ENCODE measurements at places on chromosomes 5 and 9.

- no peak for DNase-seq
Measured at GRCh38 chr5:150138551-150139265, 16.9 kb downstream of the PDGFRB start.

GRCh38 chr9:114131808-114132549, 23.4 kb upstream of the COL27A1 start:
- DNase-seq, result no peak

GRCh38 chr5:157167214-157167621, 1.2 kb upstream of the GARIN3 start:
- DNase-seq, result no peak

DNA sequence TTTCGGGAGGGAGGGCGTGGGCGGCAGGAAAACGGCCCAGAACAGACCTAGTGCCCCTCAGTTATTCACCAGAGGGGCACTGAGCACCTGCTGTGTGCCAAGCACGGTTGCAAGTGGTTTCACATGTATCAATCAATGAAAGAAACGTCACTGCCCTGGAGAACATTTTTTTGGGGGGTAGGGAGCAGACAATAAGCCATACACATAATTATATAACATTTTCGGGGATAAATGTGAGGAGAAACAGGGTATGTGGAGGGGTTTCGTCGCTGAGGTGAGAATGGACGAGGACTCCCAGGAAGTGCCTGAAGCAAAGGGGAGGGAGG, 444 bp upstream of the ZNF354A start:
- no peak for DNase-seq

DNA sequence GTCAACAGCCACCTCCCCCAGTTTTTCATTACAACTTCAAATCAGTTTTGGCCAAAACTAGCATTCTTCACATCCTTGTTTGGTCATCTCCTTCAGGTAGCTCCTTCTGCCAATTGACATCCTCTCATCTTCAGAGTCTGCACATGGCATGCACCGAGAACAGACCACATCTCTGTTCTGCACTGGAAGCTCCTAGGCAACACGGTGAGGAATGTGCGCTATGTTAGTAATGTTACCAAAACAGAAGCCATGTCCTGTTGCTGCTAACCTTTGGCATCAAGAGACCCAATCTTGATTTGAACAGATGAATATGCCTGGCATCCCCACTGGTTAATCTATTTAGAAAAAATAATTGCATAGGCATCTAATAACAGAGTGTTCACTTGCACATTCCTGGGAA, 5.1 kb upstream of the HK3 start:
- DNase-seq, result no peak

- DNase-seq, result no peak
Measured at GRCh38 chr9:20302197-20302596, 320.1 kb downstream of the MLLT3 start.

DNA sequence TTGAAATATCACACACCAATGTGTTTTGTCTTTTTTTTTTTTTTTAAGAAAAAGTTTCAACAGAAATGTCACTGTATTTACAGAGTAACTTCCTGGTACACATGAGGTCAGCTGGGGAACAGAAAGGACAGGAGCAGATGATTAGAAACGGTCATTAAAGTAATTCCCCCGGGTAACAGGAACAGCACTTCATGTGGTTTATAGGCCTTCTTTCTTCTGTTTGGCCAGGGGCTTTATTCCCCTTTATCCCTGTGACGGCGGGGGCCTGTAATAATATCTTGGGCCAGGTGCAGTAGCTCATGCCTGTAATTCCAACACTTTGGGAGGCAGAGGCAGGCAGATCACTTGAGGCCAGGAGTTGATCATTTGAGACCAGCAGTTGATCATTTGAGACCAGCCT, 30.5 kb upstream of the MSH3 start:
- DNase-seq, result no peak

DNA sequence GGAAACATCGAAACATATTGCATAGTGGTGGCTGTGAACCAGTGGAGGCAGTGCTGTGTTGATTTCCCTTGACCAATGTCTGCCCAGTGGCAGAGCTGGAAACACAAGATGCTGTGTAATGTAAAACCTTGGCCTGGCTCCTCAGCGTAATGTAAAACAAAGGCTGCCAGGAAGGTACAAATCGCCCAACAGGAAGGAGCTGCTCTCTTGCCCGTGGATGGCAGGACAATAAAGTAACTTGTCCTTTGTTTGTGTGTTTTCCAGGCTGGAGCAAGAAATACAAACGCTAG, 143.4 kb downstream of the PALM2AKAP2 start:
- DNase-seq, result no peak

GRCh38 chr5:33885679-33886078, 6.1 kb downstream of the ADAMTS12 start:
- DNase-seq, result no peak

DNA sequence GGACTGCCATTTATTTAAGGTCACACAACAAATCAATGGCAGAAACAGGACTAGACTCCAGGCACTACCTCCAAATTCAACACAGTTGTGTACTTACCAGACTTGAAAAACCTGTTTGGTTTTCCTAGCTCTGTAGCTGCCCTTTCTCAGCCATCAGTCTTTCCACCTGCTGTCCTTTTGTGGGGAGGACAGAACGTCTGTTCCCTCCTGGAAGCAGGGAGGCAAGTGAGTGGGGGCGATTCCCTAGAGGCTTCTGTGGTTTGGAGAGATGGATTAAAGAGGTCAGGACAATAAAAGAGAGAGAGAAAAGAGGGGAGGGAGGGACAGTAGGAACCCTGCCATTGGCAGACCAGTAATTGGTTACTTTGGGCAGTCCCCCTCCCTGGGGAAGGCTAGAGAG, 14.7 kb downstream of the ASTN2 start:
- DNase-seq, result no peak

GRCh38 chr5:76606701-76607100, 16.5 kb downstream of the F2RL2 start:
- DNase-seq, result no peak

- DNase-seq, result no peak
Measured at GRCh38 chr5:81630684-81631083, 120.2 kb downstream of the SSBP2 start.

- DNase-seq, result no peak
Measured at GRCh38 chr5:84032324-84032723, 311.7 kb upstream of the HAPLN1 start.

DNA sequence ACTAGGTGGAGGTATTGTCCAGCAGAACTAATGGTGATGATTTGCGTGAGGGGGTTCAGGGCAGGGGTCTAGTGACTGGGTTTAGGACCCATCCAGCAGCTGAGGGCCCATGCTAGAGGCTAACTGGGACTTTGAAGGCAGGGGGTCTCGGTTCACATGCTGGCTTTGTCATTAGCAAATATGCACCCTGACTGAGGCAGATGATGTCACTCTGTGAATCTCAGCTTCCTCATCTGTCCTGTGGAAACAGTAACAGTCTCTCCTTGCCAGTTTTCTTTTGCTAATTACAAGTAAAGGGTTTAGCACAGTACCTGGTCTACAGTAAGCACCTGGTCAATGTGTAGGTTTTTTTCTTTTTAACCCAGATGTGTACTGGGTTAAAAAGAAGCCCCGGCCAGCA, 5.2 kb downstream of the SH2D3C start:
- DNase-seq, result no peak

DNA sequence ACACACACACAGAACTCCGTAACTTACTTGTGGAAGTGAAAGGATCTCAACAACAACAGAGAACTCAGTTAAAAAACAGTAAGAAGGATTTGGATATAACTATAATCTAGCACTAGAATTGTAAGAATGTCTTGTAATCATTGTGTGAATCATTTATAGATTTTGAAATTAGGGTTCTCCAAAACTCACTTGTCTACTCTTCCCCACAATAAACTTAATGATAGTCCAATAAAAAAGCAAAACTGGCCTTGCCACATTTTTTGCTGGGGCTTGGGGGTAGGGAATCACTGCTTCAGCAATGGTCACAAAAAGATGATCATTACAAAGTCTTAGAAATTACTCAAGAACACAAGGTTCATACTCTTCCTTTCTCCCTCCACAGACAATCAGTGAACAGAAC, 8.8 kb downstream of the TBCA start:
- no peak for DNase-seq

DNA sequence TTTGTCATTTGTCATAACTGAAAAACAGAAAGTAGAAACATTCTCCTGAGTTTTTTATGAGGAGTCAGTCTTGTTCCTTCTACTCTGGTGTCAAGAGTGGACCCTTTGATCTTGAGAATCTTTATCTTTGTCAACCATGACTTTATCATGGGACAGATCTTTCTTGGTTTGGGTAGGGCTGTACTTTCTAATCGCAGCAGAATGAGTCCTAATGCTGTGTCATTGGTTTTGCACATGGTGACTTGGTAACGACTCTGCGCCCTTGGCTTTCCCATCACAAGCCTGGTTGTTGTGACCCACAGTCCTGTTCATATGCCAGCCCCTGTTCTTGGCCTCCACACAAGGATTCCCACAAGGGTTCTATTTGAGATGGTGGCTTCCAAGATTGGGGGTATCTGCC, 45.6 kb downstream of the AOPEP start:
- DNase-seq, result no peak

DNA sequence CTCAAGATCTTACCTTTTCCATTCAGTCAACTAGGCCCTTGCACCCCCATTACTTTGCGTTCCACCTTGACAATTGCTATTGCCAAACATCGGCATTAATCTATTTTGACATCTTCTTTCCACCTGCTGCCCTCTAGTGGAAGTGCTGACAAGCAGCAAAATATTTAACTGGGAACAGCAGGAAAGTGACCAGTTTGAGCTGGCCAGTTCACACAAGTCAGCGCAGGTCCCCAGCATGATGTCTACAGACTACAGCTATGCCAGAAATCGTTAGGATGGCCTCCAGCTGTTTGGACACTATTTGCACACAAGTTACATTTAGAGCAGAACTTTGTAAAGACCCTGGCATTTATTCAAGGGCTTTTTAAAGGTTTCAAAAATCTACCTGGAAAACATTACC, 160.1 kb downstream of the GHR start:
- no peak for DNase-seq

GRCh38 chr9:21660976-21661375, 141.5 kb upstream of the MTAP start:
- no peak for DNase-seq

- no peak for DNase-seq
Measured at GRCh38 chr9:132238026-132238972, 76.4 kb downstream of the NTNG2 start.

GRCh38 chr9:37037503-37038301, 3.6 kb upstream of the PAX5 start:
- no peak for DNase-seq

- DNase-seq, result no peak
Measured at GRCh38 chr5:102654559-102655349, 100.4 kb upstream of the PAM start.

- DNase-seq, result no peak
Measured at GRCh38 chr5:56649569-56649968, 165.8 kb upstream of the MAP3K1 start.

DNA sequence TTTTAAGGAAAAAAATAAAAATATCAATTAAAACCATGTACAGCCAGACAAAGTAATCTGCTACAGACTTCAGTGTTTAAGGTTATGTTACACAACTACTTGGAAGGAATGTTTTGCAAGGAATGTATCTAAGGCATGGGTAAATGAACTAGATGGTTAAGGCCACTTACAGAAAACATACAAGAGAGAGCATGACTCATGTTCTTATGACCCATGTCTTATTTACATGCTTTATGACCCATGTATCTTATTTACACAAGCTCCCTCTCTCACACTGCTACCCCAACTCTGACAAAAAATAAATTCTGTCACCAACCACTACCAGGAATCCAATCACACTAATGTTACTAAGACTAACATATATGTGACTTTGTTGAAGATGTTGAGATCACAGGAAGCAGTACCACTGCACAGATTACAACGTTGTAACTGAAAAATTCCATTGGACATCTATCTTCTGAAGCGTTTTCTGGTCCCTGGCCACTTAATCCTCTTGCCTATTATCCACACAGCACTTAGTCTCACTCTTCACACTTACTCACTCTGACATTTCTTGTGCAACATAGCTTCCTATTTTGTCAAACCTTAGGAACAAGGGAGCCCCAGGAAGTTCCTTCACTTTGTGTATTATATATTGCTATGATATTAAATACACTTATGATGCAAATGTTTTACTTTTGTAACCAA, 1630.1 kb upstream of the C9orf72 start:
- no peak for DNase-seq

GRCh38 chr5:84303315-84303714, 81.4 kb downstream of the EDIL3 start:
- DNase-seq, result no peak

DNA sequence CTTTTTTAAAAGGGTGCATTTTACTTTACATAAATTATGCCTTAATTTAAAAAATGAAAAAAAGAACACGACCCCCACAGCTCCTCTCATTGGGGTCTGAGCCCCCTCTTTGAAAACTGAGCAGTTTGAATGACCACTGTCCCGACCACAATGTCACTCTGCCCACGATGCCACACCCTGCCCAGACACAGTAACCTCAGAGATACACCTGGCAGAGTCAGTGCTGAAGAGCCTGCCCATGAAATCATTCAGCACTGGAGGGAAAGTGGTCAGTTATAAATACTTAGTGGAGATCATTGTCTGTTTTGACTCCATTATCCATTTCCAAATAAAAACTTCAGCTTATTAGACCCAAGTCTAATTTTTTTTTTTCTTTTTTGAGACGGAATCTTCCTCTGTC, 49.3 kb downstream of the DNAJC21 start:
- DNase-seq, result no peak

GRCh38 chr5:98656796-98657195, 116.7 kb upstream of the RGMB start:
- DNase-seq, result no peak

DNA sequence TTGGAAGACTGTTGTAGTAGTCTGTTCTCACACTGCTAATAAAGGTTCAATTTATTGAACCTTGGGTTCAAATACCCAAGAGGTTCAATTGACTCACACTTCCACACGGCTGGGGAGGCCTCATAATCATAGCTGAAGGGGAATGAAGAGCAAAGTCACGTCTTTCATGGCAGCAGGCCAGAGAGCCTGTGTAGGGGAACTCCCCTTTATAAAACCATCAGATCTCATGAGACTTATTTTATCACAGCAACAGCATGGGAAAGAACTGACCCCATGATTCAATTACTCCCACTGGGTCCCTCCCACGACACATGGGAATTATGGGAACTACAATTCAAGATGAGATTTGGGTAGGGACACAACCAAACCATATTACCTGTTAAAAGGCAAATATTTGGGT, 268.2 kb downstream of the TMEM167A start:
- no peak for DNase-seq

- no peak for DNase-seq
Measured at GRCh38 chr5:76583163-76584047, 39.8 kb downstream of the F2RL2 start.

DNA sequence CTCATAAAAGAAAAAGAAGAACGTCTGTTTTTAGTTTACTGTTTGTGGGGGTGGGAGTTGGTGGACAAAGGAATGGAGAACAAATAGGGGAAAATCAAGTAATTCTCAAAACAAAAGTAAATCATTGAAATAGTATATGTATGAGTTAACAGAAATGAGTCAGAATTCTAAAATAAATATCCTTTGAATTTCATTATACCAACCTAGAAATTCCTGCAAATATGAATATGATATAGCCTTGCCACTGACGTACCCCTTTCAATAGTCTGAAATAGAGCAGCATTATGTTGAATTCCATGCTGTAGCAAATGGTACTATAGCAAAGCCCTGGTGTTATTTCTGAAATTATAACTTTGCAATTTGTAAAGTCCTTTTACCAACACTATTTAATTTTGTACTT, 29.6 kb upstream of the DTWD2 start:
- no peak for DNase-seq

- no peak for DNase-seq
Measured at GRCh38 chr5:168790002-168790635, 211.0 kb upstream of the PANK3 start.

GRCh38 chr9:108150736-108151586, 661.4 kb upstream of the KLF4 start:
- no peak for DNase-seq

Data from stimulated activated CD4-positive, alpha-beta T cell treated with anti-CD3 and anti-CD28 coated beads, TNF-alpha, amount 100 ng/mL, for 4 hours (primary cell).